ENCODE measurements at places on chromosomes 2 and 18. TPM values are rescaled to one million over a fixed set of nuclear protein-coding genes. Genes with fewer than 3 reads are reported as not detected.

Gene CNTNAP5
- total RNA-seq = not detected

Gene MROH2A
- 0.27 TPM for total RNA-seq

Gene RUFY4
- total RNA-seq = 2.0 TPM

Gene CCDC141
- 9.7 TPM for total RNA-seq

Gene OSBPL6
- total RNA-seq = 2.0 TPM

Gene KCNG2
- total RNA-seq = 1.4 TPM

Gene MEIS1
- 26.0 TPM for total RNA-seq

Gene PHLPP1
- total RNA-seq = 7.7 TPM

Gene PSMA8
- 0.77 TPM for total RNA-seq

Gene KLF11
- 34.3 TPM for total RNA-seq

Gene MC4R
- not detected for total RNA-seq

Gene UGT1A4
- total RNA-seq = not detected

Gene LBX2
- 2.7 TPM for total RNA-seq

Gene CHRND
- total RNA-seq = not detected

Gene FN1
- total RNA-seq = 32.1 TPM

Gene RIT2
- total RNA-seq = not detected

Gene TGIF1
- total RNA-seq = 25.3 TPM

Gene GALNT13
- total RNA-seq = not detected

Gene RGPD8
- 11.1 TPM for total RNA-seq

Gene NCK2
- total RNA-seq = 50.3 TPM

Gene FAM237A
- not detected for total RNA-seq

Gene ENOSF1
- 37.9 TPM for total RNA-seq

Gene DCDC2C
- total RNA-seq = not detected

Gene LPIN1
- 47.6 TPM for total RNA-seq

Gene TSGA10
- total RNA-seq = 6.8 TPM

Gene PDCD1
- total RNA-seq = 3.9 TPM

Gene MAP3K20
- total RNA-seq = 24.1 TPM

Gene SFTPB
- total RNA-seq = not detected

Gene PROC
- not detected for total RNA-seq

Gene LYPD1
- 0.54 TPM for total RNA-seq

Gene PRKCE
- total RNA-seq = 20.3 TPM

Gene PIKFYVE
- total RNA-seq = 68.7 TPM

Gene RBM43
- 7.0 TPM for total RNA-seq

Gene ERMN
- 2.1 TPM for total RNA-seq

Gene SIX2
- total RNA-seq = not detected

Gene CCDC138
- 10.0 TPM for total RNA-seq

Gene TSPYL6
- 0.14 TPM for total RNA-seq

Gene WDR7
- total RNA-seq = 55.9 TPM

Gene HSPE1
- total RNA-seq = 70.5 TPM

Gene OTOS
- total RNA-seq = not detected

Gene FBXO48
- 2.6 TPM for total RNA-seq

Gene IMPACT
- total RNA-seq = 36.7 TPM

Gene GREB1
- total RNA-seq = 0.35 TPM

Gene TCF23
- 3.2 TPM for total RNA-seq

Gene DNER
- total RNA-seq = 0.11 TPM

Gene PTRHD1
- total RNA-seq = 23.9 TPM

Gene SNTG2
- total RNA-seq = 49.8 TPM

Gene CHAC2
- 2.7 TPM for total RNA-seq

Gene ANKRD44
- 137 TPM for total RNA-seq

Gene DLGAP1
- 1.9 TPM for total RNA-seq

Gene REG3A
- not detected for total RNA-seq

Gene AGXT
- total RNA-seq = 4.5 TPM

Gene LCT
- 0.19 TPM for total RNA-seq

Gene ACTG2
- 17.6 TPM for total RNA-seq

Gene ALPI
- not detected for total RNA-seq

Gene HRH4
- total RNA-seq = 0.46 TPM
